ENCODE measurements at places on chromosomes 4 and X.

- no peak for DNase-seq
Observed at GRCh38 chr4:22848332-22848731, 155.6 kb downstream of the GBA3 start.

DNA sequence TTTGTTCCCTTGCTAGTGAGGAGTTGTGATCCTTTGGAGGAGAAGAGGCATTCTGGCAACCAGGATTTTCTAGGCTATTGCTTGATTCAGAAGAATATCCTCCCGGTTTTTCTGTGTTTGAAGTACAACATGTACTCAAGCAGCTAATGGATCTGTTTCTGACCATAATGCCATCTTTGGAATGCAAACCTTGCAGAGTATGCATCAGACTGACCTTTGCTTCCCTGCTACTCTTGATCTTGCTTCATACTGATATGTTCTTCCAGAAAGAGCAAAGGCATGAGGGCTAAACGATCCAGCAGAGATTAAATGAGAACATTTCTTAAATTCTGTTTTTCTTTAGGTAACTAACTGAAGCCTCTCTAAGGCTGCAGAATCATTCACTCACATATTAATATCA is 265.4 kb upstream of the SLC7A11 start:
- DNase-seq: peak; percentile 87

- DNase-seq: no peak
Observed at GRCh38 chr4:166827167-166827566, 407.1 kb downstream of the SPOCK3 start.

GRCh38 chrX:72110876-72111708 is 20.6 kb downstream of the RTL5 start:
- DNase-seq: no peak

- DNase-seq: no peak
Observed at GRCh38 chr4:68872643-68873502, 57.1 kb downstream of the UGT2B10 start.

GRCh38 chr4:158020734-158021346 is 152.0 kb downstream of the GASK1B start:
- DNase-seq: peak; percentile 54

GRCh38 chr4:151103758-151104157 is 4.3 kb downstream of the RPS3A start:
- no peak for DNase-seq

DNA sequence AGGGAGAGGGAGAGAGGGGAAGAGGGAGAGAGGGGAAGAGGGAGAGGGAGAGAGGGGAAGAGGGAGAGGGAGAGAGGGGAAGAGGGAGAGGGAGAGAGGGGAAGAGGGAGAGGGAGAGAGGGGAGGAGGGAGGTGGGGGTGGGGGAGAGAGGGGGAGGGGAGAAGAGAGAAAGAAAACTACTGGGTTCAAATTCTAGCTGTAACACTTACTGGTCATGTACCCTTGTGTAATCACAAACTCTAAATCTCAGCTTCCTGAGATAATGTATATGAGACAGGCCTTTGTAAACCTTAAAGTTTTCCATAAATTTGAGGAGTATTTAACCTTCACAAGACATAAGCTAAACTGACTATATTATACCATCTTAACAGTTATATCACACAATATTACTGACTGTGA is 109.1 kb downstream of the FGF16 start:
- DNase-seq: no peak

GRCh38 chrX:19804151-19804550 is 83.2 kb downstream of the SH3KBP1 start:
- no peak for DNase-seq

- DNase-seq: no peak
Observed at GRCh38 chr4:52848254-52848653, 13.9 kb upstream of the RASL11B start.

GRCh38 chrX:86724277-86724676 is 576.0 kb downstream of the DACH2 start:
- no peak for DNase-seq

- no peak for DNase-seq
Observed at GRCh38 chr4:26984896-26985295, 124.3 kb downstream of the STIM2 start.

GRCh38 chr4:140875746-140876452 is 119.7 kb upstream of the TBC1D9 start:
- DNase-seq: peak; percentile 60

DNA sequence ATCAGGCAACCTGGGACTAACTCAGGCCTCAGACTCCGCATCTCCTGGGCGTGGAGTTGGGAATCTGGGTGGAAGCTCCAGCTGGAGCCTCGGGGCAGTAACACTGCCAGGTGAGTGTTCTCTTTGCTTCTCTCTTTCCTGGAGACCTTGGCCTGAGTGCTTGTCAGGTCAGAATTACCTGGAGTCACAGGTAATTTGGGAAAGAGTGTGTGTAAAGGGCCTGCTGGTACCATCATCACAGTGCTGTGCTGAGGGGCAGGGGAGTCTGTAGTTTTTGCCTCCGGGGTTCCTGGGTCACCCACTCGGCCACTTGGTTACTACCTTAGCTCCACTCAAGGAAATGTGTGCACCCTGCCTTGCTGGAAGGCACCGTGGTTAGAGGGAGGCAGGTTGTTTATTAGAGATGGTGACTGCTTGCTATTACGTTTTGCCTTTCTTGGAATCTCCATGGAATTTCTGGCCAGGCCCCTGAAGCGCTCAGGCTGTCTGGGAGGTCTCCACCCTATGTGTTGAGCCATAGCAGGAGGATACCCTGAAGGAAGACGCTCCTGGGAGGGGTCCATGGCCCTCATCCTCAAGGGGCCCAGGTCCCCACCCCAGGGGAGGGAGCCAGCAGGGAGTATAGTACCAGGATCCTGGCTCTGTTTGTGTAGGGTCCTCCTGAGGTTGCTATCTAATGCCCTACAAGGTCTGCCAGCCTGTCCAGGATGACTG is 2.9 kb downstream of the GPR78 start:
- DNase-seq: no peak

DNA sequence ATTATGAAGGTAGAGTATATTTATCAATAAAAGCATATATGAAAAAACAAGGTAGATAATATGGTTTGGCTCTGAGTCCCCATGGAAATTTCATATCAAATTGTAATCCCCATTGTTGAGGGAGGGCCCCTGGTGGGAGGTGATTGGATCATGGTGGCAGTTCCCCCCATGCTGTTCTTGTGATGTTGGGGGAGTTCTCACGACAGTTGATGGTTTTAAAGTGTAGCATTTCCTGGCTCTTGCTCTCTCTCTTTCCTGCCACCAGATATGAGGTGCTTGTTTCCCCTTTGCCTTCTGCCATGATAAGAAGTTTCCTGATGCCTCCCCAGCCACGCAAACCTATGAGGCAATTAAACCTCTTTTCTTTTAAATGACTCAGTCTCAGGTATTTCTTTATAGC is 260.4 kb downstream of the PPARGC1A start:
- DNase-seq: no peak

- DNase-seq: no peak
Observed at GRCh38 chr4:63906660-63907183, 502.5 kb downstream of the TECRL start.

- peak; percentile 77 for DNase-seq
Observed at GRCh38 chrX:10173331-10173900, 16.6 kb downstream of the CLCN4 start.

DNA sequence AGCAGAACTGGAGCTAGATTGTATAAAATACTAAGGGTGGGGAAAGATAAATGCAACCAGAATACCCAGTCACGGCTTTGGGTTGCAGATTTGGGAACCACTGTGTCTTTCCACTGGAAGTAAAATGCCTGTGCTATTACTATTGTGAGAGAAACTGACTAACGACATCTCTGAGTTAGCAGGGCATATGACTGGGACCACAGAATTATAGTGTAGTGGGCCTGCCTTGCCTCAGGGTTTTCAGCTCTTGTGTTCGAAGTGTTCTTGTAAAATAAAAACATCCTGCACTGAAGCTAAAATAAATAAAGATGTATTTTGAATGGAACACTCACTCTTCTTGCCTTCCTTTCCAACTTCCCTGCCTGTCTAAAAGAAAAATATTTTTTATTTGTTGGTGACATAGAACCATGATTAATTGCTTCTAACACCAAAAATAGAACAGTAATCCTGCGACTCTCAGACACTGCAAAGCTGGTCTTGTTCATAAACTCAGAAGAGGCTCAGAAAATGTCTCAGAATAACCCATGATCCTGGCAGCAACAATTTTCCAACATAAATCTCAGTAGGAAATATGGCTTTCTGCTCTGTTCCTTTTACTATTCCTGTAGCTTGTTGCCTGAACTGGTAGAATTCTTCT is 104.2 kb downstream of the FAM47B start:
- DNase-seq: no peak

GRCh38 chr4:14924076-14924811 is 78.0 kb upstream of the CPEB2 start:
- DNase-seq: no peak

GRCh38 chr4:73831569-73831968 is 4.9 kb upstream of the CXCL6 start:
- DNase-seq: peak; percentile 65

GRCh38 chr4:53459548-53459947 is 82.1 kb downstream of the FIP1L1 start:
- no peak for DNase-seq

DNA sequence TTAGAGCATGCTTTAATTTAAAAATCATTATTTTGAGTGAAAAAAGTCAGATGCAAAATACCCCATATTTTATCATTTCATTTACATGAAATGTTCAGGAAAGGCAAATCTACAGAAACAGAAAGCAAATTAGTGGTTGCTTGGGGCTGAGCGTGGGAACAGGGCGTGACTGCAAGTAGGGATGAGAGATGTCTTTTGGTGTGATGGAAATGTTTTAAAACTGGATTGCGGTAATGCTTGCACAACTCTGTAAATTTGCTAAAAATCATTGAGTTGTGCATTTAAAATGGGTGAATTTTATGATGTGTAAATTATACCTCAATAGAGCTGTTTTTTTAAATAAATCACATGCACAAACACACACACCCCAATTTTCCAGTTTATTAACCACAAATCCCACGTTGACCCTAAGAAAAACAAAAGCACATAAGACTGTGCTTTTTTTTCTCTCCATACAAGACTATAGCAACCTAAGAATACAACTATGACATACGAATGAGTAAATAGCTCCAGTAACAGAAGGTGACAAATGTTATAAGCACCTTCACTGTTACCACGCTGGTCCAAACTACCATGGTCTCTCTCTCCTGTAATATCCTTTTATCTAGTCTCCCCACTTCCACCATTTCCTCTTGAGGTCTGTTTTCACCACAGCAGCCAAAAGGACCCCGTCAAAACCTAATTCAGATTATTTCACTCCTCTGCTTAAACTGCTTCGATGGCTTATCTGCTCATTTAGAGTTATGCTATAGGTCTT is 37.2 kb downstream of the FRMD7 start:
- DNase-seq: no peak

DNA sequence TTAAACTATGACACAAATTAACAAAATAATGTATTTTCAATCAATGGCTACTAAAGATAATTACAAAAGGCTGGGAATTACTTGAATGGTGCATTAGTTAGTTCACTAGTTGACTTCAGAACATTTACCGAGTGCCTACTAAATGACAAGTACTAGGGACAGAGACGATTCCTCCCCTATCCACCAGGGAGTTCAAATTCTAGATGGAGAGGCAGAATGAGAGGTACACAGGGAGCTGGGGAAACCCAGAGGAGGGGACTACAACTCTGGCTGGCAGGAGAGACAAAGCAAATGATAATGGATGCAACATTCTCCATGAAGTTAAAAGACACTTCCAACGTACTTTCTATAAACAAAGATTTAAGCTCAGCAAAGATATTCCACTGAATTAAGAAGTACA is 43.1 kb upstream of the MCF2 start:
- DNase-seq: no peak

GRCh38 chrX:40169193-40170101 is 71.7 kb upstream of the BCOR start:
- peak; percentile 22 for DNase-seq

DNA sequence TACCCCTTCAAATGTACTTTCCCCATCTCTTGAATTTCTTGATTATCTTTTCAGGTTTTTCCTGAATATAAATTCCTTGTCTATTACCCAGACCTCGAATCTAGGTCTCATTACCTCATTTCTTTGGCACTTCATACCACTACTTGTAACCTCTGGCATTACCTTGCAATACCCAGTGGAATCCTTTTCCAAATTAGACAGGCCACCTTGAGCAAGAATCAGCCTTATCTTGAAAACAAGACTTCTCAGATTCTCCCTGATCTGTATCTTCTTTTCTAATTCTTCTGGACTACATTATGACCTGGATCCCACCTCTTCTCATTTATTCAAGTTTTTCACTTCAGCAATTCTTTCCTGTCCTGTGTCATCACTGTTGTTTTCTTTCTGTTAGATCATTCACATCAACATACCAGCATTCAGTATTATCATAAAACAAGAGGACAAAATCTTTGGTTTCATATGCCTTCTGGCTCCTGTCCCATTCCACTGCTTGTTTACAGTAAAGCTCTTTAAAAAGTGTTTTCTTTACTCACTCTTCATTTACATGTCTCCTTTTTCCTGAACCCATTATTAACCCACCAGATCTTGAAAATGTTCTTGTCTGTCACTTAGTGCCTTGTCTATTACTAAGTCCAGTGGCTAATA is 275.6 kb upstream of the HS3ST1 start:
- DNase-seq: no peak

DNA sequence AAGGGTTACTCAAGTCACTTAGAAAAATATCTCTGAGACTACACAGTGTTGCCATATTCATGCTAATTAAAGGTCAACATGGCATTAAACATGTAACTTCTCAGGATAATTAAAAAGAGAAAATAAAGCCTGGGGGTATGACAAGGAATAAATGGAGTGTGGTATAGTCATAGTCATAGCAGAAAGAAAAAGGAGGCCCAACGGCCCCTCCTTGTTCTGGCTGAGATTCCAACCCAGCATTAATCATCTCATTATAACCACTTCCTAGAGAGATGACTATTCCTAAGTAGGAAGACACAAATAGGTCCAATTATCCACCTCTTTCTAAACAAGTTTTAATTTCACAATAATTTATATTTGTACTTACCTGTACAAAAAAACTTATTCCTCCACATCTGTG is 778.4 kb upstream of the AADAT start:
- no peak for DNase-seq

GRCh38 chrX:102129473-102129872 is 4.0 kb downstream of the TCEAL2 start:
- DNase-seq: no peak

DNA sequence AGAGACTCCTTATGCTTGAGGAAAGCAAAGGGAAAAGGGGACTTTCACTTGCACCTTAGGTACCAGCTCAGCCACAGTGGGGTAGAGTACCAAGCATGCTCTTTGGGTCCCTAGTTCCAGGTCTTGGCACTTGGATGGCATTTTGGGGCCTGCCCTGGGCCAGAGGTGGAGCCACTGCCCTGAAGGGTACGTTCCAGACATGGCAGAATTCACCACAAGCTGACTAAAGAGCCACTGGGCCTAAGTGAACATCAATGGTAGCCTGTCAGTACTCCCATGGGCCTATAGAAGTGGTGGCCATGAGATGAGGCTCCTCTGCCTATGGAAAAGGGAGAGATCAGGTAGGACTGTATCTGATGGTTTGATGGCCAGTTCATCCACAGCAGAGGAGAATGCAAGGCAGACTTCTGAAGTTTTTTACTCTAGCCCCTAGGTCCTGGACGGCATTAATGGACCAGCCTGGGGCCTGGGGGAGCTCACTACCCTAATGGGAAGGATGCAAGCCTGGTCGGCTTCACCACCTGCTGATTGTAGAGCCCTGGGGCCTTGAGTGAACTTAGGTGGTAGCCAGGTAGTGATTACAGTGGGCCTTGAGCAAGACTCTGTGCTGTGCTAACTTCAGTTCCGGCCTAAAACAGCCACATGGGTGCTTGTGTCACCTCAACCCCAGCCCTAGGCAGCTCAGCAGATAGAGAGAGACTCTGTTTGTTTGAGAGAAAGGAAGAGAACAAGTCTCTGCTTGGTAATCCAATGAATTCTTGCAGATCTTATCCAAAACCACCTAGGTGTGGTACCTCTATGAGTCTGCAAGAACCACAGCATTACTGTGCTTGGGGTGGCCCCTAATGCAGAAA is 19.8 kb upstream of the HSFX4 start:
- DNase-seq: no peak
